ENCODE measurements at places on chromosomes 5 and 9.

- no peak for DNase-seq
Measured at GRCh38 chr5:2196416-2196815, 313.7 kb upstream of the IRX4 start.

DNA sequence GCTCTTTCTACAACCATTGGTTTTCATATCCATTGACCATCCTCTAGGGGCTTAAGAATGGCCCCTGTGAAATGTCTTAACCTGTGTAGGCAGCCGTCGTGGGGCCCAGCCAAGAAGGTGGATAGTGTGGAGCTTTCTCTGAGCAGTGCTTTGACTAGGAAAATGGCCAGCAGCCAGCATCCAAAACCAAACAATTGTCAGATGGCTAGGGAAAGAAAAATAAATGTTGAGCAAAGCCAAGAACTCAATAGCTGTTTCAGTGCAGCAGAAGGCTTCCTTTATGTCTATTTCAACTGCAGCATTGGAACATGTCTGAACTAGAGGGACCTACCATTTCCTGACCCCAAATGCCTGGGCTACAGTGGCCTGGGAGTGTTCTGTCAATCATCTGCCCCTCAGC is 374.9 kb downstream of the TLE4 start:
- DNase-seq = no peak

DNA sequence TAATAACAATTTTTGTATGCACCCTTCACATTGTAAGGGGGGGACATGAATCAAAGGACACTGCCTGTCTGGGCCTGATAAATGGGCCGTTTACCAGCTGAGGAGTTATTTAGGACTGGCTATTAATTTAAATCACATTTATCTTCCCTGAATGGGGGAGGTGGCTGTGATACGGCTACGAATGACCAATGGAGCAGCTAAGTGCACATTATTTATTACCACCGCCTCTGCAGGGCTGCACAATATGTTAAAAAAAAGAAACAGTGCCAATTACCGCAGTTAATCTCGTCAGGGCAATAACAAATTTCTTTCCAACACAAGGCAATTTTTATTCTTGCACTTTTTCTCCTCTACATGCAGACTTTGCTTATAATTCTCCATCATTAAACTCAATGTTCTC is 318.4 kb downstream of the IRX2 start:
- no peak for DNase-seq

- DNase-seq = no peak
Measured at GRCh38 chr5:2747363-2748162, 3.9 kb downstream of the IRX2 start.

- DNase-seq = no peak
Measured at GRCh38 chr5:108649646-108650045, 98.1 kb upstream of the FER start.

GRCh38 chr5:86968301-86968753 is 299.4 kb upstream of the RASA1 start:
- peak; percentile 78 for DNase-seq

DNA sequence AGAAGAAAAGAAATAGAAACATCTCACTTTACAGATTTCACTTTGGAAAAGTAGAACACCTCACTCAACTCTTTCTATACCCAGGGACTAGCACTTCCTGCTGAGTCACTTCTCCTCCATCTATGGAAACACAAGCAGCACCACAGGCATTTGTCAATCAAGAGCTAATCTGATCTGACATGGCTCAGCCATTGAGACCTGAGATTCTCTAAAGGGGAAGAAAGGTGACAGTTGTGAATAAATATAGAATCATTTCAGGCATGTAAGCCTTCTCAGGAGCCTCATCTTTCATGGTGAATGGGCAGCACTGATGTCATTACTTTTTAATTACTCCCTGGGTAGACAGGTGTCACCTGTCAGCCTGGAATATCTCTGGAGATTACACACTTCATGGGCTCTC is 559.8 kb downstream of the HINT1 start:
- peak; percentile 1 for DNase-seq

DNA sequence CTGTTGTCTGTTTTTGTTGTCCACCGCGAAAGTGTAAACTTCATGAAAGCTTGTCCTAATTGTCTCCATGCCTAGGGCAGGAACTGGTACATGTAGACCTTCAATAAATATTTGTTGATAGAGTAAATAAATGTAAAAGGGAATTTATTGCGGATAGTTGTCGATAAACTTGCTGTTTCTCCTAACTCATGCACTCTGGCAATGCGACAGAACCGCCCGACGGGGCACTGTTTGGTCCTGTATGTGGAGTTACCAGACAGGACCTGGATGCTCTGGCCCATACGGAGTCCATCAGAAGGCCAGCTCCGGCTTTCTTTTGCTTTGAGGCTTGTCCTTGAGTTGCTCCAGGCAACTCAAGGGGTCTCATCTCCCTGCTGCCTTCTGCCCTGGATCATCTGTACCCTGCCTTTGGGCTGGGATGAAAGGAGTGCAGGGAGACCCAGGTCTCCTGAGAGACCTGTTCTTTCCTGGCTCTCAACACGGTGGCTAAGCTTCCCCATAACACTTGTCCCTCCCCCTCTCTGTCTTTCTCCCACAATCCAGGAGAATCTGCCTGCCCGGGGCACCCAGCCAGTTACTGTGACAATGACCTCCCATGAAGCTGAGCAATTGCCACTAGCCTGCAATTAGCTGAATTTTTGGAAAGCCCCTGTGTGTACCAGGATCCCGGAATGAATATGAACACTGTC is 149.5 kb upstream of the PTCH1 start:
- no peak for DNase-seq

- no peak for DNase-seq
Measured at GRCh38 chr5:163658702-163659567, 153.5 kb downstream of the MAT2B start.

DNA sequence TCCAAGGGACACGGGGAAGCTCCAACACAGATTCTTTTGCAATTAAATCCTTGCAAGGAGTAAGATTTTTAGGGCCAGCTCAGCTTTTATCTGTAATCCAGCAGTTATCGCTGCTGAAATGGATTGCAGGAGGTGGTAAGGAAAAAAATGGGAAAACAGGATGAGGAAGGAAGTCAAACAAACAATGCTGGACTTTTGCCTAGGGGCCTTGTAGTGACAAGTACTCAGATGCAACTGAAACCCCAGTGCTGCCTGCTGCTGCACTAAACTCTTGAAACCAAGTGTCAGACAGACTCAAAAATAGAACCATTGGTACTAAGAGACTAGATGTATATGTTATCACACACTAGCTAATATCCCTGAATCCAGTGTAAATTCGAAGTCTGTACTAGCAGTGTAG is 309.2 kb downstream of the CTNND2 start:
- no peak for DNase-seq

DNA sequence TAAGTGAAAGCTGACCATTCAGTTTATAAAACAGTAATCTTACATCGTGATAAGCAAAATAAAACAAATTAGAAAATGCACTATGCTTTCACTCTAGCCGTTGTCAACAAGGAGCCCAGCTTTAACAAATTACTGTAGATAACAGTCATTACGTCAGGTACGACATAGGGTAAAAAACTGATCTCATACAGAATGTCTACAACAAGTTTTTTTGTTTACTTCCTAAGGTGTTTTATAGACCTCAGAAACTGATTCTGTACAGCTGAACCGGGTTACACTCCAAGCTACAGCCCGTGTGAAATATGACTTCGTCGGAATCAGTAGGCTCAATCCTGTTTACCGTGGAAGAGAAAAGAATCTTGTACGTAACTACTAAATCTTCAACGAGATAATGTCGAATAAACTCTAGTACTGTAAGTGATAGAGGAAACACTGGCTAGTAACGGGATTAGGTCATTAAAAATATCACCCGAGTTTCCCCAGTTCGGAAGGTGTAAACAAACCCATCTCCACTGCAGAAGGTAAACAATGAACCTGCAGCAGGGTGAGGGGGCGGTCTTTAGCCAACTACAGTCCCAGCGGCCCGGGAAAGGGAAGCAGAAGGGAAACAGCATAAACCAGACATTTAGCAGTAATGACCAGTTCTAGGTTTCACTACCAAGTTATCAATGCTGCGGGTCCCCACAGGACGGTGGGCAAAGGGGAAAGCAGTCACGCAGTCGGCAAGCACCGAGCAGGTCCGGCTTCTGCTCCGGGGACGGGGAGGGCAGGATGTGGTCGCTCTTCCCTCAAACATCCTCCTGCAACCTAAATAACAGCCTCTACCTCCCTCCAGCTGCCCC is 1.1 kb downstream of the RICTOR start:
- peak; percentile 72 for DNase-seq

DNA sequence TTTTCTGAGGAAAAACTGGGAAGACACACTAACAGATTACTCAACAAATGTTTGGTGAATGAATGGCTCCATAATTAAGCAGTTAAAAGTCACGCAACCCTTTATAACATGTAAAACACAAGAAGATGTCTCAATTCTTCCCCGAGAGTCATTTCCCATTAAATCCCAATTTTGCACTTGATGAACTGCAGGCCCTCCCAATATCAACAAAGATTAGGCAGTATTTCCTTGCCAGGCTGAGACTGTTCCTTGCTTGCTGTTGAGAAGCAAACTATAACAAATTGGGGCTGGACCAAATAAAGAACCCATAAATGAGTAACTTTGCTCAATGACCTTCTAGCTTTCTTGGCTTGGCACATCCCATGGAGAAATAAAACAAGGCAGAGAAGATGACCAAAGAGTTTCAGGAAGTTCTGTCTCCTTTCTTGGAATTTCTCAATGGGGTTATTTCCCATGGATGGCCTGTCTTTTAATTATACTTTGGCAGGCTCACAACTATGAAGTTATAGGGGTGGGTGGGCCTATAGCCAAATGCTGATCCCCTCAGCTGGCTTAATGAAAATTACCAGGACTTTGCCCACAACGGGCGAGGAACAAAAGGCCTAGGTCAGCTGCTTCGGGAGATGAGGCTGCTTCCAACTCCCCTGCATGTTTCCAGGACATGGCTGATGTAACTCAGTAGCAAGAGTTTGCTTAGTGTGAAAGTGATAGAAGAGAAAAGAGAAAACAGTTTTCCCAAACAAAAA is 243.1 kb upstream of the RFX3 start:
- DNase-seq = peak; percentile 80

- DNase-seq = peak; percentile 61
Measured at GRCh38 chr9:82934949-82935348, 128.0 kb downstream of the RASEF start.

GRCh38 chr5:16296946-16297345 is 117.4 kb upstream of the MARCHF11 start:
- no peak for DNase-seq

DNA sequence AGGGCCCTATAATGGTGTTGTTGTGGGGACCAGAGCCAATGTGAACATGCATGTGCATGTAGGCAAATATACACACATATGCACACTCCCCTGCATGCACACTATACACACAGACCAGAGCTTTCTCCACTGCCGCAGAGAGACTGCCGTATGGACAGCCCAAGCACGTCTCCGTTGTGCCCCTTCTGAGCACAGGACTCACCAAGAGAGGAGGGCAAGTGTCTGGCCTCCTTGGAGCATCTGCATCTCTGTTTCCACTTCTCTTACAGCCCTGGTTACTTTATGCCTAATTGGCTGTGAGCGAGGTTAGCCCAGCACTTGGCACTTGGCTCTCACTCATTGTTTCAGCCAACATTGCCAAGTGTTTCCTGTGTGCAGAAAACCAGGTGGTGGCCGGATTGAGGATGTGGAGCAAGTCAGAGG is 30.4 kb downstream of the CSF2 start:
- peak; percentile 13 for DNase-seq

- no peak for DNase-seq
Measured at GRCh38 chr9:99626426-99626825, 195.3 kb upstream of the NR4A3 start.

GRCh38 chr5:158785397-158785796 is 314.3 kb downstream of the EBF1 start:
- DNase-seq = no peak

DNA sequence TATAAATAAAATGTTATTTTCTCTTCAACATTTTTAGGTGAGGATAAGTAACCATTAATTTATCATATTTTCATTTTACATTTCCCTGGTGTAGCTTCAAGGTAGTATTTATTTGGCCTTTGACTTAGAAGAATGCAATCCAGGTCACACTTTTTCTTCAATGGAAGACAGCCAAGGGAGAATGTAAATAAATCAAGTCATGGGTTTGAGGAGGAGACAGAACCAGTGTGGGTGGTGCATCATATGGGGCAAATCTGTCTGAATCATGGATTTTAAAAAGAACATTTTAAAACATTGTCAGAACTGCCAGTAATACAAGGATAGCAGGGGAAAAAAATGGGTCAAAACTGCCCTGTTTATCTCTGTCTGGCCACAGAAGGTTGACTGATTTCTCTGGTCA is 229.5 kb downstream of the FAM114A2 start:
- DNase-seq = no peak

DNA sequence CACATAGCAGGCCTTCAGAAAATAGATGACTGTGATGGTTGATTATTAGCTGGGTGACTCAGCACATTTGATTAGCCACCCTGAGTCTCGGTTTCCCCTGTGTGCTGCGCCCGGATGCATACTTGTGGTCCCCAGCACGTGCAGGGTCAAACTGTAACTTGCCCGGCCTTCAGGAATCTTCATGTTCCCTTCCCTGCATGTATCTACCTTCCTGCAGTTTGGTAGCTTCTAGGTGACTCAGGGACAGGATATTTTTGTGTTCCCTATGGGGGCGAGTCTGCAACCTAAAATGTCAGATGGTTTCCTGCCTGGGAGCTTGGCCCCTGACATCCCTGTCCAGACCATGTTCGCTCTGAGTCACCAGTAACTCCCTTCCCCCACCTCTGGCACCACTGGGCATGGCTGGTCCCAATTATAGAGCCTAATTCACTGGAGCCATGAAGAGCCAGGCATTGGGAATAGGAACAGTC is 13.2 kb downstream of the PTGS1 start:
- peak; percentile 66 for DNase-seq

DNA sequence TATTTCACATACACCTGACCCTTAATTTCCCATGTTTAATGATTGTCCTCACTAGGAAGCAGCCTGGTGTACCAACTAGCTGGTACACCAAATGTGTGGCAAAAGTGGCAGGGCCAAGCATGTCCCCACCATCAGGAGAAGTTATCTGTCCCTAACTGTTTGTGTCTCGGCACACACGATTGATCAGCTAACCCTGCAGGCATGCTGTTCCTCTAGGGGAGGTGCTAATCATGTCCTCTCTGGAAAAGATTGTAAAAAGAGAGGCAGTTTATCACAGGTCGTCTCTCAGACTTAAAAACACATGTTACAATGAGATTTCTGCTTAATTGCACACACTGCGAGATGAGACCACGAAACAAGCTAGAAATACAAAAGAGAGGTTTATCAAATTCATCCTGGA is 342.7 kb downstream of the DIRAS2 start:
- no peak for DNase-seq

GRCh38 chr9:77673941-77674791 is 26.0 kb upstream of the GNA14 start:
- DNase-seq = peak; percentile 31

Measured in ELR (cell line).